Stimulated activated naive CD8-positive, alpha-beta T cell treated with anti-CD3 and anti-CD28 coated beads, Interleukin-15, Interleukin-2, amounts not matched to agents 100 U/mL and 50 U/mL, for 24 hours (primary cell): ENCODE measurements at places on chromosomes 16 and 17.

DNA sequence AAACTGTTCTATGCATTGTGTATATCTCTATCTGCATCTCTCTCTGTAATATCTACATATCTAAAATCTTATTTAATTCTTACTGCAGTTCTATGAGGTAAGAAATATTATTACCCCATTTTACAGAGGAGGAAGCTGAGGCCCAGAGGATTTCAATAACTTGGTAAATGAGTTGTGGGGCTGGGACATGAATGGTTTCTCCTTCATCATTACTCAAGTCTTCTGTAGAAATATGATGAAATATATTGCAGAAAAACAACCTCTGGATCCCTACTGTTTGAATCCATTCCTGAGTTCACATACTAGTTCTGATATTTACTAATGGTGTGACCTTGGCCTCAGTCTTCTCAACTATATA is 45.5 kb upstream of the NLK start:
- no peak for DNase-seq

GRCh38 chr16:54817940-54818574 is 112.6 kb upstream of the IRX5 start:
- DNase-seq: no peak

- no peak for DNase-seq
Observed at GRCh38 chr17:34769049-34769448, 189.7 kb downstream of the TMEM132E start.

DNA sequence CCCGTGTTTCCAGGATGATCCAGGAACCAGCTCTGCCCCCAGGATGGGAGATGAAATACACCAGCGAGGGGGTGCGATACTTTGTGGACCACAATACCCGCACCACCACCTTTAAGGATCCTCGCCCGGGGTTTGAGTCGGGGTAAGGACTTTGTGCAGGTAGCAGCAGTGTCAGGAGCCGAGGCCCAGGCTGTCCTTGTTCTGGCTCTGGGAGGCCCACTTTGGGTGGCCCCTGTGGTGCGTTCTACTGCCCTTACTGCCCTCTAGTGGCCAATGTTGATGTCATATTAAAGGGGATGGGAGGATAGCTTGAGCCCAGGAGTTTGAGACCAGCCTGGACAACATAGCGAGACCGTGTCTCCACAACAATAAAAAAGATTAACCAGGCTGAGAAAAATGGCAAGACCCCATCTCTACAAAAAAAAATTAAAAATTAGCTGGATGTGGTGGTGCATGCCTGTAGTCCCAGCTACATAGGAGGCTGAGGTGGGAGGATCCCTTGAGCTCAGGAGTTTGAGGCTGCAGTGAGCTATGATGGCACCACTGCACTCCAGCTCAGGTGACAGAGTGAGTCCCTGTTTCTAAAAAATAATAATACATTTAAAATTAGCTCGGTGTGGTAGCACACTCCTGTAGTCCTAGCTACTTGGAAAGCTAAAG is 20.9 kb upstream of the CLEC18A start:
- peak; percentile 56 for DNase-seq

- DNase-seq: no peak
Observed at GRCh38 chr17:35218915-35219314, 24.0 kb upstream of the SLFN5 start.

DNA sequence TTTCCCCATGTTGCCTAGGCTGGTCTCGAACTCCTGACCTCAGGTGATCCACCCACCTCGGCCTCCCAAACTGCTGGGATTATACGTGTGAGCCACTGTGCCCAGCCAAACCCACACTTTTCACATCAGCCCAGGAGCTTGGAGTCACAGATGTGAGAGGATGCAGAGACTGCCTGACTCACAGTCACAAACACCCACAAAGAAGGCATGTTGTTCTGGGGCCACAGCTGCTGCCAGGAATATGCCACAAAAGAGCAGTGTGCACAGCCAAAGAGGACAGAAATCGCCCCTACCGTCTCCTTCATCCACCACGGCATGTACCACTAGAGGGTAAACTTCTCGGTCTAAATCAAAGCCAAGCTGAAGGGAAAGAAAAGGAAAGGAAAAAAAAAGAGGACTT is 25.1 kb upstream of the FOXJ1 start:
- DNase-seq: no peak

- DNase-seq: no peak
Observed at GRCh38 chr16:12315330-12316136, 339.0 kb downstream of the SNX29 start.

- no peak for DNase-seq
Observed at GRCh38 chr17:81924557-81925532, 2.7 kb downstream of the MAFG start.

- DNase-seq: no peak
Observed at GRCh38 chr16:64469906-64470702, 651.8 kb downstream of the CDH11 start.

DNA sequence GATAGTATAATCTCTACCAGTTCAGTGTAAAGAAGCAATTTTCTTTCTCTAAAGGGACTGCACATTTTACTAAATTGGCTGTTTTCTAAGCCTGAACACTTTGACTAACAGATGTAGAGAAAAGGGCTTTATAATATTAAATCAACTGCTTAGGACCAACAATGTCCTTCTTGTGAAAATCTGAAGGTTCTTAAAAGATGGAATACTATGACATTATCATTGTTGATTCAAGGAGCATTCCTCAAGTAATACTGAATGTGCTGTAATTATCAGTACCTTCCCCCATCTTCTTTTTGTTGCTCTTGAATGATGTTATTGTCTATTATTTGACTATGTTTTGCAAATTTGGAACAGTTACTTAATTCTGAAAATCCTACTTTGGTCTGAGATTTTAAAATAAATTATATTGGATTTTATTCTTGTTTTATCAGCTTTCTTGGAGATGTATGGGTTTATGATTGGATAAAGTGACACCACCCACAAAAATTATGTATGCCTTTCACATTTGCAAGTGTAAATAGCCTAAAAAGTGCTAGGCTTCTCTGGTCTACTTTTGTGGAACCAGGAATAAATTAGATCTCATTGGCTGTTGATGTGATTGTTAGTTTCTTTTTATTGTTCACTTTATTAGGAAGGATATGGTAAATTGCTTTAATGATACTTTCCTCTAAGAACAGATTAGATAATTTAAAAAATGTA is 53.0 kb downstream of the TAOK1 start:
- DNase-seq: no peak

- DNase-seq: no peak
Observed at GRCh38 chr17:14203388-14203787, 33.3 kb downstream of the CDRT15 start.

DNA sequence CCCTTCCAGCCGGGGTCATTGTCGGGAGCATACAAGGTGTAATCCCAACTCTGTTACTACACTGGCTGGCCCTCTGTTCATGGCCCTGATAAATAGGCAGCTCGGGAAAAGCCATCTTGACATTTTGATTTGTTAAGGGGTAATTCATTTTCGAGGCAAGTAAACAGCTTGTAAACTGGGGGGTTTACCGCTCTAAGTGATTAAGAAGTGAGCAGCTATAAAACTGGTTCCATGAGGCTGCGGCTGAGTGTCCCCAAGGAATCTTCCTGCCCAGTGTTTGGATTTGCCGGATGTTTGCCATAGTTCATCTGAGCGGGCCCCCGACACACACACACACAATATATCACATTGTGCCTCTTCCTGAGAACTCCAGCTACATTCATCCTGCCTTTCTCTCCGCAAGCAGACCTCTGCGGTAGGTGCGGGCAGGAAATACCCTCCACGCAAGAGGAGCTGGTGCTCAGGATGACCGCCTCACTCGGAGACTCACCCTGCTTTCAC is 92.2 kb downstream of the SOCS1 start:
- no peak for DNase-seq

DNA sequence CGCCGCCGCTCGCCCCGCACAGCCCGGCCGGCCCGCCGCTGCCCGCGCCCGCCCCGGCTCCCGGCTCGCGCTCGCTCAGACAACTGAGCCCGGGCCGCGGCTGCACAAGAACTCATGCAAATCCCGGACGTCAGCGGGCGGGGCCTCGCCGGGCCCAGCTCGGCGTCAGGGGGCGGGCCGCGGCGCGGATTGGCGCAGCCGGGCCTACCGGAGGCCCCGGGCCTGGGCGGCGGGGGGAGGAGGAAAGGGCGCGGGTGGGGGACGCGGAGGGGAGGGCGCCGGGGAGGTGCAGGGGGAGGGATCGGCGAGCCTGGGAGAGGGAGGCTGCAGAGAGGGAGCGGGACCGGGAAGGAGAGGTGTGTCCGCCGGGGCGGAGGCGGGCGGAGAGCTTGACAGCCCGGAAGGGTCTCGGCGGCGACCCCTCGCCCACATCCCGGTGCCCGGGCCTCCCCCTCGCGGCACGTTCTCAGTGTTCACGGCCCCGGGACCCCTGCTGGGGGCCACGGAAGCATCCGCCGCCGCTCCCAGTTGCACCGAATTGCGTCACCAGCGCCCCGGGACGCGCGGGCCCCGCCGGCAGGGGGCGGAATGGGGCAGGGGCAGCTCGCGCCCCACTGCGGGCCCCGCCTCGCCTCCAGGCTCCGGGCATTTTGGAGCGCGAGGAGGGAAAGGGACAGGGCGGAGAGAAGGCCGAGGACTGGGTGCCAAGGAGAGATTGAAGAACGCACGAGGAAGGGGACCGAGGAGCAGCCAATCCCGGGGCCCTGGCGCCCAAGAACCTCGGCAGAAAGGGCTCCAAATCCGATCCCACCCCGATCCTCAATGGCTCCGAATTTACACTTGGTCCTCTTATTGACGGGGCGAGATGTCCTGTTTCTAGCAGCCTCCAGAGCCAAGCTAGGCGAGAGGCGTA is at the start of gene CBX4:
Gene CBX4, minus strand, starts transcription at position 85 of the 913 bp plus-strand sequence. CDS start 189 bp downstream, outside the sequence.
- peak; percentile 94 for DNase-seq

DNA sequence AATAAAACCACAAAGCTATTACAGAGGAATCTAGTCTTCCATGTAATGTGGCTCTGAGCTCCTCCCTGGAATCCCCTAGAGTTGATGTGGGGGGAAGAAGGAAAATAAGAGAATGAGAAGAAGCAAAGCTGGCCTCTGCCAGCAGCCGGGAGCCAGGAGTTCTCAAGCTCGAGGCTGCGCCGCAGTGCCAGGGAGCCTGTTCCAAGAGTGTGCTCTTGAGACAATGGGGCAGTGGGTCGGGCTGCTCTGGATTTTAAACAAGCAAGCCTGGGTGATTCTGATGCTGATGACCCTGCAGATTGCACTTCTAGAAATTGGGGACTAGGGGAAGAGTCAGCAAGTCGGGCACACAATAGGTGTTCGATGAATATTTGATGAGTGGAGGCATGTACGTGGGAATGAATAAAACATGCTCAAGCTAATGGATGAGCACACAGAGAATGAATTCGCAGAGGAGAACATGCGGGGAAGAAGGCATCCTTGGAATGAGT is 119.9 kb downstream of the CMIP start:
- no peak for DNase-seq

GRCh38 chr17:19987897-19988296 is 10.3 kb upstream of the AKAP10 start:
- no peak for DNase-seq

- DNase-seq: no peak
Observed at GRCh38 chr17:57877803-57878377, 28.0 kb upstream of the MRPS23 start.

GRCh38 chr17:5757314-5757907 is 173.1 kb upstream of the NLRP1 start:
- DNase-seq: no peak

DNA sequence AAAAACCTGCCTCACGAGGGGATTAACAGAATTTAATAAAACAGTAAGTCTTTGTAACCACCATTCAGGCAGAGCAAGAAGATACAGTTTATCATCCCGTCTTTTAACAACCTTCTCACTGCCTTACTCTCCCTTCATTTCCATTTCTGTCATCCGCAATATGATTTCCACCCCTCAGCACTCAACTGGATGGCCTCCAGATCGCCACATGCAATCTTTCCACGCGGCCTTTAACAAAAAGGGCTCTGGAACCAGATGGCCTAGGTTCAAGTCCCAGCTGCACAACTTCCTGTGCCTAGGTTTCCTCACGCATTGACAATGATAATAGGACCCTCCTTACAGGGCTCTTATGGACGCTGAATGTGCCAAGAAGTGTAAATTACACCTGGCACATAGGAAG is 103.6 kb downstream of the GAS7 start:
- no peak for DNase-seq

DNA sequence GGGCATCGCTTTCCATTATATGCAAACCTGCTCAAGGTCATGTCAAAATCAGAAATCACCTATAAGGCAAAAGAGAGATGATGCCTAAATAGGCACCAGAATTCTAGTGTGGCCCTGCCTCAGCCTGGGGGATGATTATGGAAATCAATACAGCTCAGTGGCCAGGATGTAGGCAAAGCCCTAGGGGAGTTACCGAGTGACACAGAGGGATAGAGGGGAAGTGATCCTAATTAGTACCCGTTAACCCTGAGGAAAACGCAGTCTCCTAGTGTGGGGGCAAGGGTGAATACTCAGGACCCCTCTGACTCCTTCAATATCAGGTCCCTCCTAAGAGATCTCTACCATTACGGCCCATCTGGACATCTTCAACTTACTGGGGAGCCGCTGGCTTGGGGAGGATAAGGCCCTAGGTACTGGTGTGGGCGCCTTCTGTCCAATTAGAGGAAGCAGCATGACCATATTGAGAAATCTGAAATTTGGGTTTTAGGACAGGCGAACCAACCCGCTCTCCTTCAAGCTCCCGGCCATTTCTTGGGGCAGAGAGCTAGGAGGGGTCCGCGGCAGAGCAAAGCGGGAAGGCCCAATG is 725 bp downstream of the NT5C3B start:
- no peak for DNase-seq

GRCh38 chr17:82718986-82719685 is 2.6 kb downstream of the FN3KRP start:
- no peak for DNase-seq
